ENCODE measurements at places on chromosomes 16 and 17.
A peak's percentile ranks its signal among the peaks of the same experiment; 100 is the strongest.

- no peak for DNase-seq
Measured at GRCh38 chr16:2512735-2513404, 882 bp upstream of the ATP6V0C start.

DNA sequence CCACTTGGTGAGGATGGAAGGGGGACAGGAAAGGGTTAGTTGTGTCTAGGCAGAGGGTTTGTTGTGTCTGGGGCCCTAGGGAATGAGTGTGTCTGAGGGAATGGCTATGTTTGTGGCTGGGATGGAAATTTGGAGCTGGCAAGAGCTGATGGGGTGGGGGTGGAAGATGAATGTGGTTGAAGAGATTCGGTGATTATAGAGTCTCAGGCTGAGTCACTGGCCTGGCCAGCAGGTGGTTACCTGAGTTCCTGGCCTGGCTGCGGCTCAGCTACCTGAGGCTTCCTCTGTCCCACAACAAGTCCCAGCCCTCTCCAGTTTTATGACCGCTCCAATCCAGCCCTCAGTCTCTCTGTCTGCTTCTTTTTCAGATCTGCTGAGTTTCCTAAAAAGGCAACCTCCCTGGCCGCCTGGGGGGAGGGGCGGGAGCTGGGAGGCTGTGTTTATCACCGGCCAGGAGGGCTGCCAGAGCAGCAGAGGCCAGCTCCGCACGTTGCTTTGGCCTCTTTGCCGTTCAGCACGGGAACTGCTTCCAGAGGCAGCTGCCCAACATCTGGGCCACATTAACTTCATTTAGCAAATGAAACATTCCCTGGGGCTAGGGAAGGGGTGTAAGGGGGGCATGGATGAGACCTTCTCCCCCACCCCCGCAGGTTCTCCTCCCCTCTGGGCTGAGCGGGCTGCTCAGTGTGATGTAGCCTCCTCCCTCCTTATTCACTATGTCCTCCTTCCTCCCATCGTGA lies 21.8 kb downstream of the ITGB3 start:
- DNase-seq, result no peak

DNA sequence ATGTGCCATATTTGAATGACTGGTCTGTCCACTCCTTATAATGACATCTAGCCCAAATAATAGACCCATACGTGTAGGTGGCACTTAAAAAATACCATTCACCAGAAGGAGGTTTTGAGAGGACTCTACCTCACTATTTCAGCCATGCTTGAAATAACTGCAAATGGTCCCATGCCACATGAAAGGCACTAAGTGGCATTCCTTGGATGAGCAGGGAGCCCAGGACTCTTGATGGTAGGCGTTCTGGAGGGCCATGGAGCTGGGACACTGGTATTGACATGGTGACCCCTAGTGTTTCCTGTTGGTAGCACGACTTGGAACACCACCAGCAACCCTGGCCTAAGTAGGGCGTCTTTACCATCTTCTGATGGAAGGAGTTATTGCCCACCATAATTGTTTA lies 148.7 kb upstream of the ZFHX3 start:
- DNase-seq, result peak; percentile 28

GRCh38 chr17:58611331-58611730 lies 80.5 kb downstream of the TEX14 start:
- no peak for DNase-seq

DNA sequence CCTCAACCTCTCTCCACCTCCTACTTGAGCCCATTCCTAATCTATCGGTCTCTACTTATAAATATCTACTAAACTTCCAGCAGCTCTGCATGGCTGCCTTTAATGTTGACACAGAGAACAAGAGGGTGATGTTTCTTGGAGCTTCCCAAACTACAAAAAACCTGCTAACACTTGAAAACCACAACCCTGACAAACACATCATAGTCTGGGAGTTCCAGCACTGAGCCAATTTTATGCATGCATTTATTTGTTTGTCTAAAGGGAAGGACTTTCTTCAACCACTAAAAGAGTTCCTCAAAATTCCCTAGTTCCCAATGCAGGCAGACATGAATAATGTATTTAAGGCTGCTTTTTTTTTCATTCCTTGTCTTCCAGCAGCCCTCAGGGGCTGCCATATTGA lies 331.8 kb upstream of the XYLT1 start:
- DNase-seq, result no peak

DNA sequence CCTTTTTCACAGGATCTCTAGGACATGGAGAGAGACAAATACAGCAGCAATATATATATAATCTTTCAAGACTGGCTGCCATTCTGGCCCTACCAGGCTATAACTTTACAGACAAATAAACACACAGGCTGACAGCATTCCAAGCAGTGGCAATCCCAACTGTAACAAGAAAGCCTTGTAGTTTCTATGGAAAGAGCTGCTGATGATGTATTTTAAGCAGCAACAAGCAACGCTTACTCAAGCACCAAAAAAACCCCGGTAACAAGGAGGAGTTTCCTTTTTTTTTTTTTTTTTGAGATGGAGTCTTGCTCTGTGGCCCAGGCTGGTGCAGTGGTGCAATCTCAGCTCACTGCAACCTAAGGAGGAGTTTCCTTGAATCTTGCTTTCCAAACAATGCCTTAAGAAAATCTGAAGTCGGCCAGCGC lies 23.2 kb downstream of the LSM12 start:
- DNase-seq, result no peak

GRCh38 chr16:75043175-75043895 lies 44.5 kb downstream of the ZNRF1 start:
- no peak for DNase-seq

- no peak for DNase-seq
Measured at GRCh38 chr16:1505912-1506311, 12.8 kb downstream of the TELO2 start.

DNA sequence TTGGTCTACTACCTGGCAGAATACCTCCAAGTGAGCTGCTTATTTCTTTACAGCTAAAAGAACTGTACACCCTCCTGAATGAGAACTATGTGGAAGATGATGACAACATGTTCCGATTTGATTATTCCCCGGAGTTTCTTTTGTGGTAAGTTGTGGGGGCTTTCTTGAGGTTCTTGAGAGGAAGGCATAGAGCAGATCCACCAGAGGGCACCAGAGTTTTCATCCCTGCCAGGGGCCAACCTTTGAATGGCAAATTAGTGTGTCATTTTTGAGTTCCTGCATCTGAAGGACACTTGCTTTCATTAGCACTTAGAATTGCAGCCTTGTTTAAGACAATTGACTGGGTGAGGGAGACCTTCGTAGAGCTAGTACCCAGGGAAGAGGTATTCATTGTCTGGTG lies 35.0 kb downstream of the NMT1 start:
- peak; percentile 47 for DNase-seq

DNA sequence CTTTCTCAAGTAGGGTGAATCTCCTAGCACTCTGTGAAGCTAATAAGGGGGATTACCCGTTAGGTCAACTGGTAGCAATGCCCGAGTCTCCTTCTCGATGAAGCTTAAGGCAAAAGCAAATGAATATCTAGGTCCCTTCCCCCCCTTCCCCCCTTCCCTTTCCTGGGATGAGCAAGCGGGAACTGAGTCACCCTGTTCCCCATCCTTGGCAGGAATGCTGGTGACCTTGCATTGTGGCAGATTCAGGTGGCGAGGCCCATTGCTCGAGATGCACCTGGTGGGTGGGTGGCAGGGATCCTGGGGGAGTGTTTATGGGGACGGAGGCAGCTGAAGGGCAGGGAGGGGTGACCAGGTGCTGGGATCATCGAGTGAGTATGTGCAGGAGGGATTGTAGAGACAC lies 7.1 kb downstream of the NXPH3 start:
- DNase-seq, result no peak

All from NCI-H1694 (cell line).